Fibroblast of skin of left biceps (primary cell): ENCODE measurements at places on chromosomes 5 and 9.

GRCh38 chr5:68730220-68730978 lies 363.4 kb upstream of the SLC30A5 start:
- DNase-seq: peak; percentile 65

- DNase-seq: no peak
Observed at GRCh38 chr5:128329386-128329939, 208.6 kb downstream of the FBN2 start.

- no peak for DNase-seq
Observed at GRCh38 chr9:33043671-33044070, 18.6 kb downstream of the DNAJA1 start.

DNA sequence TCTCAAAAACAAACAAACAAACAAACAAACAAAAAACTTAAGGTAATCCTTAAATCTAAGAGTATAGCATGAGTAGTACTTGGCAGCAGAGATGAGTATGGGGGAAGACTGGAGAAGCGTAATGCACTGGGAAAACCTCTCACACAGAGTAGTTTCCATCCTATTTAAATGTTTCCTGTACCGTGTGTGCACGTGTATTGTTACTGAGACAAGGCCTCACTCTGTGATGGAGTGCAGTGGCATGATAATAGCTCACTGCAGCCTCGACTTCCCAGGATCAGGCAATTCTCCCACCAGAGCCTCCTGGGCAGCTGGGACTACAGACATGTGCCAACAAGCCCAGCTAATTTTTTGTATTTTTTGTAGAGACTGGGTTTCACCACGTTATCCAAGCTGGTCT lies 2.9 kb downstream of the UIMC1 start:
- no peak for DNase-seq

DNA sequence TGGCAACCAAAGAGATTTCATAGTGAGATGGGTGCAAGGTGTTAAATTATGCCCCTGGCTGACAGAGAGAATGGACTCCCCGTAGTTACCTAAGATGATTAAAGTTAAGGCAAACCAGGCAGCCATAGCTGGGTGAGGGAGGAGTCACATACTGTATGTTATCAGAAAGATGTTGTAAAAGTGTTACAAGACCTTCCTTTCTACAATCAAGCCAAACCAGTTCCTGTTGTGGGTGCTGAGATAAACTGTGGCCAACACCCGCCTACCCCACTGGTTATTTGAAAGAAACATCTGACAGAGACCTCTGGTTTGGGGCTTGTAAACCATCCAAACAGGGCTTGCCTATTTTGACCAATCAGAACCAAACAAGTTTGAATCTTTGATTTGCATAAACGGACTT lies 684.7 kb upstream of the NUDT12 start:
- no peak for DNase-seq

DNA sequence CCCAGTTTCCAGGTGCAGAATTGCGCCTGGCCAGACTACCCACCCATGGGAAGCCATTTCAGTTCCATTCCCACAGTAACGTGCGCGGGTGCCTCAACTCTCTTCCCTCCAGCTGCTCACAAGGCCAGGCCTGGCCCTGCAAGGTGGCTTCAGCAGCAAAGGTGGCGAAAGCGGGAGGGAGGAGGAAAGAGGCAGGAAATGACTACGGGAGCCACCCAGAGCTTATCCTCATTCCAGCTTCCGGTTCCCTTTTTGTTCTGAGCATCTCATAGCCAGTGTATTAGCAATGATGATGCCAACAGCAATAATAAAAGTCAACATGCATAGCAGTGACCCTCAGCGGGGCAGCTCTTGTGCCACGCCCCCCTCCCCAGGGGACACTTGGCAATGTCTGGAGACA lies 101.5 kb upstream of the BOD1 start:
- no peak for DNase-seq

DNA sequence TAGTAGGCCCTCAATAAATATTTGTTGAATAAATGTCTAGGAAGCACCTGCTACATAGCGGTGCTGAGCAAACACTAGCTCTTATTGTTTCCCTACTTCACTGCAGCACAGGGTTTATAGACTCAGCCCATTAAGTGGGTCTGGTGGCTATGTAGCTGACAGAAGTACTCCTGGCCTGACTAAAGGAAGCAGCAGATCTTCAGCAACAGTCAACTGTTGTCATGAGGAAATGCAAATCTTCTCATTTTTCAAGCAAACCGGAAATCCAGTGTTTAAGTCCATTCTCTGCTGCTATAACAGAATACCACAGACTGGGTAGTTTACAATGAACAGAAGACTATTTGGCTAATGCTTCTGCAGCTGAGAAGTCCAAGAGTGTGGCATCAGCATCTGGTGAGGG lies 2.8 kb upstream of the TEX10 start:
- no peak for DNase-seq

DNA sequence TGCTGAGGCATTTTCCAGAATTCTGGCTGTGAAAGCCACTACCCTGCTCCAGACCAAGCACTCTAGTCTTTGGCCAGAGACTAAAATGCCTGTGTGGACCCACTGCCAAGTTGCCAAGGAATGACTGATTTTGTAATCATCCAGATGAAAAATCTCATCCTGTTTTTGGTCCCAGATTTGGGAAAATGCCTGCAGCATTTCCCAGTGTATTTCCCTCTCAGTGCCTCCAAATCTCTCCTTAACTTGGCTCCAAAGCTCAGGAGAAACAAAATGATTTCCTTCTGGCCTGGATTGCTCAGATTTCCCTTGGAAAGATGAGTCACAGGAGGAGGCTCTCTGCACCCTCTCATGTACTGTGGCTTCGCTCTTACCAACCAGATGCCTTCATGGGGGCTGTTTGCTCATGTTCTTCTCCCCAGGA lies 335.2 kb upstream of the TARS1 start:
- DNase-seq: peak; percentile 56

DNA sequence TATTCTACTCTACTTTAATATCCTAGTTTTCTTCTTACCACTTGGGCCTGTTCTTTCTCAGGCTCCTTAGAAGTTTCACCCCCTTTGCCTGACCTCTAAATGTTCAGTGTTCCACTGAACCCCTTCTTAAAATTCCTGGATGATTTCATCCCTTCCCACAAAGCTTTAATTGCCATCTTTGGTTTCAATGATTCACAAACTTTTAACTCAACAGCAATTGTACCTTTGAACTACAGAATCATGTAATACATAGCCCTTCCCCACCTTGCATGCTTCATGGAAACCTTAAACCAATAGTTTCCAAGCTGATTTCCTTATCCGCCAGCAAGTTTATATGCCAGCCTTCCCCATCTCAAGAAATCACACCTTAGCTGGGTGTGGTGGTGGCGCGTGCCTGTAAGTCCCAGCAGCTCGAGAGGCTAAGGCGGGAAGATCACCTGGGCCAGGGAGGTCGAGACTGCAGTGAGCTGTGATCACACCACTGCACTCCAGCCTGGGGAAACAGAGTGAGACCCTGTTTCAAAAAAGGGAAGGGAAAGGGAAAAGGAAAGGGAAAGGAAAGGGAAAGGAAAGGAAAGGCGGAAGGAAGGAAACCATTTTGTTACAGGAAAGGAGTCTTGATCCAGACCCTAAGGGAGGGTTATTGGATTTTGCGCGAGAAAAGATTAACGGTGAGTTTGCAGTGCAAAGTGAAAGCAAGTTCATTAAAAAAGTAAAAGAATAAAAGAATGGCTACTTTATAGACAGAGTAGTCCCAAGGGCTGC lies 1023.7 kb upstream of the DMAC1 start:
- DNase-seq: no peak

DNA sequence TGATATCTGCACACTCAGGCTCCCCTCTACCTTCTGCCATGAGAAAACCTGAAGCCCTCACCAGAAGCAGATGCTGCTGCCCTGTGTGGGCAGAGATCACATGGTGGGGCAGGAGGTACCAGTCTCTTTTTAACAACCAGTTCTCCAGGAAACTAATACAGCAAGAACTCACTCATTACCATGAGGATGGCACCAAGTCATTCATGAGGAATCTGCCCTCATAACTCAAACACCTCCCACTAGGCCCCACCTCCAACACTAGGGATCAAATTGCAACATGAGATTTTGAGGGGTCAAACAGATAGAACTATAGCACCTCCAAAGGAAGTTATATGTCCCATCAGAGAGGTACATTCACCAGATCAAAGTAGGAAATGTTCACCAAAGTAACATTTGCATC lies 136.3 kb upstream of the SHB start:
- no peak for DNase-seq

- DNase-seq: no peak
Observed at GRCh38 chr5:33312571-33313549, 127.9 kb upstream of the TARS1 start.

GRCh38 chr9:123361086-123361730 lies 5.2 kb downstream of the CRB2 start:
- DNase-seq: no peak

GRCh38 chr5:59542851-59543820 lies 350.4 kb downstream of the PDE4D start:
- DNase-seq: no peak

GRCh38 chr9:134328841-134329575 lies 2.8 kb downstream of the RXRA start:
- no peak for DNase-seq

GRCh38 chr5:77599679-77600078 lies 38.8 kb downstream of the OTP start:
- no peak for DNase-seq

- DNase-seq: no peak
Observed at GRCh38 chr5:118996098-118996497, 7.8 kb upstream of the DTWD2 start.

- DNase-seq: no peak
Observed at GRCh38 chr5:179061025-179061424, 852 bp downstream of the ZNF354C start.

DNA sequence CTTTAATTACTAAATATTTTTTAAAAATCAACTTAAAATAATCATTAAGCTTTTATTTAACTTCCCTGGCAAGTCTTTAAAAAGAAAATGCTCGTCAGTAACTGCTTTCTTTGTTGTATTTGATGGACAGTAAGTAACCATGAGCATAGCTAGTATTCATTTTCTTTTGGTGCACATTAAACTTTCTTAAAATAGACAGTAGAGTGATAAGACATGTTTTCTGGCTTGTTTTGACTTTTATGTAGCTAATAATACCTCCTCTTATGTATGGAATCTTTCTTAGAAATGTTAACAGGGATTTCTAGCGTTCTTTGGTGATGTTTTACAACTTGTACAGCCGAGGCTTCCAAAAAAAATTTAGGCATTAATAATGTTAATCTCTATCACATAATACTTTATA lies 22.6 kb downstream of the FBXO38 start:
- DNase-seq: no peak

- DNase-seq: no peak
Observed at GRCh38 chr5:14816374-14816998, 55.1 kb downstream of the ANKH start.

DNA sequence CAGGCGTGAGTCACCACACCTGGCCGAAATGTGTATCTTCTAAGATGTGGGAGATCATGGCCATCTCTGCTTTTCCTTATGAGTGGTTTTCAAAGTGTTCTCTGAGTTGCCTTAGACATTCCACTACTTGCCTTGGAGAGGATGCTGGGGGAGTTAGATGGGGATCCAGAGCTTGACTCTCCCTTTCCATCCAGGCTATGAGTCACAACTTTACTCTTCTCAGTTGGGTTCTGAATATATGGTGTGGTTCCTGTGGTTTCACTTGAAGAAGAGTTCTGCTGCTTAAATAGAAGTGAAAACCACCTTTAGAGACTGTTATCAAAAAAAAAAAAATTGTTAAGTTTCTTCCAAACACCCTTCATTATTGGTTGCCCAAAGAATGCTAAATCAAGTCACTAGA lies 217.6 kb downstream of the ZNF608 start:
- DNase-seq: no peak

GRCh38 chr5:55438998-55439397 lies 95.8 kb downstream of the PLPP1 start:
- peak; percentile 83 for DNase-seq

DNA sequence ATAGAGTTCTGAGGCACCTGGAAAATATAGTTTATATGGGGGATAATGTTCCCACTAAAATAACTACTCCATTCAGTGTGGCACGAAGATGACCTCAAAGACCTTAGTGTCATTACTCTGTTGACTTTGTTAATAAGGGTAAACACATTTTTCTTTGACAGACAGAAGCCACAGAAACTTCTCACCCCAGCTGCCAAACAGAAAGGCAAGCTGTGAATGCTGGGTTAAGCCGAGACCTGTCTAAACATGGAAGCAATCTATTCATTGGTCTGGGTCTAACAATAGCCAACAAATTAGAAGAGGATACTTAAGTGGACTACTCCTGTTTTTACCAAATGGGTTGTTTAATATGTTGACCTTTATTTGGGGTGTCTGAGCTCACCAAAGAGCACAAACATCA lies 171.4 kb downstream of the TLE1 start:
- no peak for DNase-seq
